ENCODE measurements at places on chromosomes 6 and 20.

GRCh38 chr20:52991830-52992229, 19.7 kb downstream of the TSHZ2 start:
- DNase-seq, result no peak

GRCh38 chr6:26233649-26234420, 131.2 kb upstream of the BTN3A2 start:
- DNase-seq, result no peak

DNA sequence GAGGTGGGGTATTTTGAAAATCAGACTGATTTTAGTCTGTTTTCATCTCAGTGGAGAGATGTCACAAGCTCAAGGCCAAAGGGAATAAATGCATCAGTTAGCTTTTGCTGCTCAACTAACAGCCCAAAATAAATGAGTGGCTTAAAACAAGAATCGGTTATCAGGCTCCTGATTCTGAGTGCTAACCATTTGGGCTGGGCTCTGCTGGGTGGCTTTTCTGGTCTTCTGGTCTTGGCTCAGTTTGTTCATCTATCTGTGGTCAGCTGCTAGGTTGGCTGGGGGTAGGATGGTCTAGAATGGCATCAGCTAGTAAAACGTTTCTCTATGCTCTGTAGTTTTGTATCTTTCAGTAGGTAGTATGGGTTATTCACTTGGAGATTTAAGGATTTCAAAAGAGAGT, 357.5 kb upstream of the JAG1 start:
- no peak for DNase-seq

DNA sequence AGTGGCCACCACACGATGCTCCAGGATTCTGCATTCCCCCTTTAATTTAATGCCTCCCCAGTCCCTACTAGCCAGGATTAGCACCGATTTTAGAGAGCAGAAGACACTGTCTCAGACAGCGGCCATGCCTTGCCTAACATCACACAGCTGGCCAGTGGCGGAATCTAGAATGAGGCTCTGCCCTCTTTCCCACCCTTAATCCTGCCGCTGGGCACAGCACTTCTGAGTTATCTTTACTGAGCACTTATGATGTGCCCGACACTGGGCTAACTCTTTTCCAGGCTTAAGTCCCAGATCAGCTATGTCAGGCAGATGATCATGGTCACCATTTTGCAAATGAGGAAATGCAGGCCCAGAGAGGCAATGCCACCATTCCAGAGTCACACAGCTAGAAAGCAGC, 5.6 kb upstream of the BPIFA2 start:
- no peak for DNase-seq

GRCh38 chr6:77383026-77383425, 80.3 kb downstream of the HTR1B start:
- no peak for DNase-seq
